ENCODE measurements at places on chromosomes 4 and X.

DNA sequence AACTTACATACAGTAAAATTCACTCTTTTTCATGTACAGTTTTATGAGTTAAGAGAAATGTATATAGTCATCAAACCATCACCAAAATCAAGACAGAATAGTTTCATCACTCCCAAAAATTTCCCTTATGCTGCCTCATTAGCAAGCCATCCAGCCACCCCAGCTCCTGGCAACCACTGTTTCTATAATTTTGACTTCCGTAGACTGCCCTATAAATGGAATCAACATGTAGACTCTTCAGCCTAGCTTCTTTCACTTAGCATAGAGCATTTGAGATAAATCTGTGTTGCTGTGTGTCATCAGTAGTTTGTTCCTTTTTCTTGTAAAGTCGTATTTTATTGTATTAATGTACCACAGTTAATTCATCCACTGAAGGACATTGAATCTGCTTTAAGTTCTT is 23.2 kb downstream of the HDX start:
- DNase-seq = no peak

DNA sequence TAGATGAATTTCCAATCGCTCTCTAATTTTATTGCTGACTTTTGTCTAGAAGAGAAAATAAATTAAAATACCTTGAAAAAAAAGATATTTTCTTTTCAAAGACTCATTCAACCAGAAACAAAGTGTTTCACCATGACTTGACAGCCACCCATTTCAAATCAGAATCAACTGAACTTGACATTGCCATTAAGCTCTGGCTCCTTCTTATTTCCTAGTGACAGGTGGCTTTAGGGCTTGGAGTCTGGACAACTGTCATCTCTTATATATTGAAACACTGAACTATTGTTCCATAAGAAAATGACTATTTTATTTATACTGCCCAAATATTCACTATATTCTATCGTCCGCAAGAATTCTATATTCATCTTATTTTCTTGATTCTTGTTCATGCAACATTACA is 229.2 kb downstream of the SLC39A8 start:
- no peak for DNase-seq

DNA sequence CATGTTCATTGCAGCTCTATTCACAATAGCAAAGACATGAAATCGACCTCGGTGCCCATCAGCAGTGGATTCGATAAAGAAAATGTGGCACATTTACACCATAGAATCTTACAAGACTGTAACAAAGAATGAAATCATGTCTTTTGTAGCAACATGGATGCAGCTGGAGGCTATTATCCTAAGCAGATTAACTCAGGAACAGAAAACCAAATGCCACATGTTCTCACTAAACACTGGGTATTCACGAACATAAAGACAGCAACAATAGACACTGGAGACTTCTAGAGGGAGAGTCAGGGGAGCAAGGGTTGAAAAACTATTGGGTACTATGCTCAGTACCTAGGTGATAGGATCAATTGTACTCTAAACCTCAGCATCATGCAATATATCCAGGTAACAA is 180.5 kb downstream of the PPP1R2C start:
- DNase-seq = no peak

GRCh38 chr4:10582059-10582686 is 102.4 kb downstream of the CLNK start:
- peak; percentile 11 for DNase-seq

DNA sequence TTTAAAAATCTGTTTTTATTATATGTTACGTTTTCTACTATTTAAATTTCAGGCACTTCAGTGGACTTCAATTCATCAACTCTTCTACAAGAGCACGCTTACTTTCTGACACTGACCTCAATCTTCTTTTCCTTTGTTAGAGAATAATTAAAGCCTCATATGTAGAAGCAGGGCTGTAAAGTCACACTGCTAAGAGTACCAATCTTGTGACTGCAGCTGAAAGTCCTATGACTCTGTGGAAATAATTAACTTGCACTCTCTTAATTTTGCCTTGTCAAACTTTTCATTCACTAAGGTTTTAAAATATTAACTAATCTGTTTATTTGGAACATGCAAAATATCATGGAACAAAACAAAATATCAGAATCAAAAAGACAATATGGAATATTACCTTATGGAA is 498.1 kb downstream of the PCDH10 start:
- no peak for DNase-seq
